Thoracic aorta (tissue), 2 donors: ENCODE measurements at places on chromosomes 1 and 21. TPM values are rescaled to one million over a fixed set of nuclear protein-coding genes. Genes with fewer than 3 reads are reported as not detected.

The SPATA6 gene
- total RNA-seq = 16.1 TPM

DNA sequence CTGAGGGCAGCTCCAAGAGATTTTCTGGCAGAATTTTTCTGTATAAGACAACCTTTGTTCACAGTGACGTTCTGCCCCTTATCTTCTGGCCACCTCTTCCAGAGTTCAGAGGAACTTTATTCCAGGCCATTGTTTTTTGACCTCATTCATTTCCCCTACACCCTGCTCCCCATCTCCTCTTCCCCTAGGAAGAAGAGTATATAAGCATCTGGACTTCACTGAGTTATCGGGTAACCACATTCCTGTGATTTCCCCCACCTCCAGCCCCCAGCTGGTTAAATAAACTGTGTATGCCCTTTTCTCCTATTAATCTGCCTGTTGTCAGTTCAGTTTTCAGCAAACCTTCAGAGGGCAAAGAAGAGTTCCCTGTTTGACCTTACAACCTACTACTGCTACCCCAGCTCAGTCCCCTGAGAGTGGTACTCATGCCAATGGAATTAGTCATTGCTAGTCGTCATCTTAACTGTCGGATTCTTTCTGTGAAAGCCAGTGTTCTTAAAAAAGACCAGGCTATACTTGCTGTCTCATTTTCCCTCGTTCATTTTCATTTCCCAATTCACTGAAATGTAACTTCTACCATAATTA is 14.3 kb upstream of the ALG14 start:
- H3K27ac ChIP-seq = peak overlapping the region; percentile 76
- H3K27me3 ChIP-seq = no peaks in the 10 kb centered on the region
- H3K4me3 ChIP-seq = peak overlapping the region; percentile 40

DNA sequence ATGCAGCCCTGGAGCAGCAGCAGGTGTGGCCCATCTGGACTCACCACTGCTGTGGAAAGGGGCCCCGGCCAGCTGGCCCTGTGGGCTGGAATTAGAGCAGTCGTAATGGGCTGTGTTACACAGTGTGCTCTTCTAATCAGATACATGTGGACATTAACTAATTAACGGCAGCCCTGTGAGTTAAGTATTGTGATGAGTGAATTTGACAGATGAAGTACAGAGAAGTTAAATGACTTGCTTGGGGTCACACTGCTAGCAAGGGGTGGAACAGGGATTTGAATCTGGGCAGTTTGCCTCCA is 58.6 kb downstream of the MDM4 start:
- no peak overlapping the region for H3K27ac ChIP-seq
- no peak for DNase-seq
- H3K36me3 ChIP-seq = no peaks in the 10 kb centered on the region
- H3K4me1 ChIP-seq = peaks cover 11% of the 10 kb centered on the region

DNA sequence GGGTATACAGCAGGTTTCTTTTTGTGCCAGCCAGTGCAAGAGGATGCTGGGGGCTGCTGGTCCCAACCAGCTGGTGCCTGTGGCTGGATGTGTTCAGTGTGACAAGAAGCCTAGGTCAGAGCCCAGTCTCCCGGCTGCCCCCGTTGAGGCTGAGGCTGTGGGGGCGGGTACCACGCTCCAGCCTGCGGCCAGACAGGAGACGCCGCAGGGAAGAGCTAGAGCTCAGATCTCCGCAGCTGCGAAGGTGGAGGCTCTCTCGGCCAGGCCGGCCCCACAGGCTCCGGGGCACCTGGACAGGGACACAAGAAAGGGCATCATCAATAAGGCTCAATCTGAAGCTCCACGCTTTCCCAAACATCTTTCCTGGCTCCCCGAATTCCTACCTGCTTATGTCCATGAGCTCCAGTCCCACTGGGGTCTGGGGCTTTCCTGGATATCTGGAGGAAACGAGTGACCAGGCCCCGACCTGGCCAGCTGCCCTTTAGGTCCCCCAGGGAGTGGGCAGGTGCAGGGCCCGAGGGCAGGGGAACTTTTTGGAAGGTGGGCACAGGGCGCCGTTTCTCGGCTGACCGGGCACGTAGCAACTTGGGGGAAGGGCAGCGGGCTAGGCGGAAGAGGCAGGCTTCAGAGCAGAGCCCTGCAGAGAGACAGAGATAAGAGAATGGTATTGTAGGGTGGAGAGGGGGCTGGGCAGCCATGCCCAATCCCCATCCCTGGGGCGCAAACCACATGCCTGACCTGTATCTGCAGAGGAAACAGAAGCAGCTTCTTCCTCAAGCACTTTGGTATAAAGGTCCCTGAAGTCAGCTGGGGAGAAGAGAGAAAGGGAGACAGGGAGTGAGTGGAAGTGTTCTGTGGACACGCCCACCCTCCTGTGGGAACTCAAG is 7.4 kb downstream of the ENTREP3 start:
- H3K4me3 ChIP-seq = no peak overlapping the region
- no peaks in the 10 kb centered on the region for H3K27me3 ChIP-seq
- no peak overlapping the region for H3K27ac ChIP-seq
- no peak for DNase-seq

DNA sequence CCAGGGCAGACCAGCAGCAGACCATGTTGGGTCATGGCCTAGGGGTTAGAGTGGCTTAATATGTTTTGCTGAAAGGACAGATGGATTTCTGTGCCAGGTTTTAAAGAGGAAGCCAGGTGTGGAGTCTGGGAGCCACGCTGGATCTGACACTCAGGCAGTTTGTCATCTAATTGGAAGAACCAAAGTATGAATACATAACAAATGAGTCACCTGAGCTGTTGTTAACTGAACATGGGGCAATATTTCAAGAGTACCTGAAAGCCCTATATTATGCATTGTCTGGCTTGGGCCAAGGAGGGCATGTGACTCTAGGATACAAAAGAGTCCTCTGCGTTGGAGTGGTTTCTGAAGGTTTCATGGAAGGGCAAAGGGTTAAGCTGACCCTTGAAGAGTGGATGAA is 70.6 kb downstream of the LMO4 start:
- no peak for DNase-seq
- no peak overlapping the region for H3K4me3 ChIP-seq
- no peak overlapping the region for H3K27ac ChIP-seq
- no peaks in the 10 kb centered on the region for H3K4me1 ChIP-seq

- no peak overlapping the region for H3K4me3 ChIP-seq
- H3K27me3 ChIP-seq = no peaks in the 10 kb centered on the region
- no peaks in the 10 kb centered on the region for H3K4me1 ChIP-seq
- H3K27ac ChIP-seq = no peak overlapping the region
- no peak for DNase-seq
These were observed 195.5 kb upstream of the NCAM2 start for GRCh38 chr21:20802631-20803260.

The TACSTD2 gene
- 8.1 TPM for total RNA-seq

DNA sequence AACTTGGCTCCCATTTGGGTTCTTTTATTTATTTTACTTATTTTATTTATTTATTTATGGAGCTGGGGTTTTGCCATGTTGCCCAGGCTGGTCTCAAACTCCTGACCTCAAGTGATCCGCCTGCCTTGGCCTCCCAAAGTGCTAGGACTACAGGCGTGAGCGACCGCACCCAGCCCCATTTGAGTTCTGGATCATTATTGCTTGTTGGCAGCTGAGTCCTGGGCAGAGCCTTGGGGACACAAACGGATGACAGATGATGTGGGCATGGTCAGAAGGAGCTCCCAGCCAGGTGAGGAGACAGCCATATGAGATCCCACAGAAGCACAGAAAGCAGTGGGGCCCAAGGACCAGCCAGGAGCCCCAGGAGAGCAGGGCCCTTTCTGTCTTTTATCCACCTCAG is 254.0 kb downstream of the MATN1 start:
- no peak for DNase-seq
- no peak overlapping the region for H3K4me3 ChIP-seq
- H3K27me3 ChIP-seq = no peaks in the 10 kb centered on the region
- no peaks in the 10 kb centered on the region for H3K36me3 ChIP-seq

- peaks cover 12% of the 10 kb centered on the region for H3K4me1 ChIP-seq
- no peaks in the 10 kb centered on the region for H3K27me3 ChIP-seq
- no peak overlapping the region for H3K27ac ChIP-seq
- DNase-seq = no peak
These were observed 23.3 kb downstream of the RPRD2 start for GRCh38 chr1:150387200-150387599.

DNA sequence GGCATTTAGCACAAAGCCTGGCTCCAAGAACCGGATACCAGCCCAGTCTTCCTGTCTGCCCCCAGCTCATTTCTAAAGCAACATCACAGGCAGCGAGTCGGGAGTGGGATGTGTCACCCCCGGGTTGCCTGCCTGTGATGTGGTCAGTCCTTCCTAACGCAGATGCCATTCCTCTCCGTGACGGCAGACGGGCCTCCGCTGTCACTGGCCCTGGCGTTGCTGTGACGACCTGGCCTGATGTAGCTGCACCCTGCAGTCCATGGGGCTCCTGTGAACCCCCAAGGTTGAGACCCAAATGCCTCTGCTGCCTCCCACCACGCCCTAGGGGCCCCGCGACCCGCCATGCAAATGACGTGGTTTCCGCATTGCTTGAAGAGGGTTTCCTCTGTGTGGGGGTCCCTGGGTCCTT is 12.3 kb downstream of the TNFRSF1B start:
- H3K4me1 ChIP-seq = no peaks in the 10 kb centered on the region
- H3K36me3 ChIP-seq = no peaks in the 10 kb centered on the region
- H3K27ac ChIP-seq = no peak overlapping the region
- H3K27me3 ChIP-seq = no peaks in the 10 kb centered on the region

DNA sequence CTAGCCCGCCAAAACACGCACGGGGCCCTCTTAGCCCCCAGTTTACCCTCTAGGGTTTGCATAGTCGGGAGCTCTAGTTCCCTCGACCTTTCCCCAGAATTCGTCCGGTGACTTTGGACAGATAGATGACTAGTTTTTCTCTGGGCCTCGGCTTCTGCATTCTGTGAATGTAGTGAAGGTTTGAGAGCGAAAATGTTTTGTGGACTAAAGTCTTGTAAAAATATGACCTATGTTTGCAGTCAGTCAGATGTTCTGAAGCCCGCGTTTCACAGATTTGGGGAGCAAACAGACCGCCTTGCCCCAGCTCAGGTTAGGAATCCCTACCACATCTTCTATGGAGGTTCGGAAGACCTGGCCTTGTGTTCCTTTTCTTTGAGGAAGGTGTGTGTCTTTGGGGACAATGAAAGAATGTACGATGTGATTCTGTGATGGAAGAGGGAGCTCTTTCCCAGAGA is 401 bp downstream of the UQCRH start:
- no peaks in the 10 kb centered on the region for H3K36me3 ChIP-seq
- DNase-seq = no peak
- H3K4me3 ChIP-seq = peak overlapping the region; percentile 92
- no peaks in the 10 kb centered on the region for H3K27me3 ChIP-seq

- DNase-seq = no peak
- H3K4me3 ChIP-seq = no peak overlapping the region
- no peaks in the 10 kb centered on the region for H3K36me3 ChIP-seq
- no peak overlapping the region for H3K27ac ChIP-seq
These were observed 110.7 kb upstream of the IVNS1ABP start for GRCh38 chr1:185427776-185428175.

The PCSK9 gene
- 0.21 TPM for total RNA-seq

The ANGPTL3 gene
- not detected for total RNA-seq

DNA sequence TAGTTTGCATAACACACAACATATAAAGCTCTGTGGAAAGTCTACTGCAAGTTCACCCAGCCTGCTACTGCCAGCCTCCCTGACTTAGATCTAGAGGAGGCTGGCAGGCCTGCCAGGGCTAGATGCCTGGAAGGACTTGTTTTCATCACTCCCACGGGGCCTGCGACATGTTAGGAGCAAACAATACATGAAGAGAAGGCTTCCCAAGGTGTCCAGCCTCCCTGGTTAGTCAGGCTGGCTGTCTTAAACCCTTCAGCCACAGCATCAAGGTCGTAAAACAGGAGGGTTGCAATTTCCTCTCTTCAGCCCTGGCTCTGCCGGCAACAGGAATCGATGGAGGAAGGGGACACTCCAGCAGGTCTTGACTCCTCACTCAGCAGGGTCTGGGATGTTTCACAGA is 104.5 kb downstream of the NGF start:
- no peaks in the 10 kb centered on the region for H3K27me3 ChIP-seq
- peaks cover under 1% of the 10 kb centered on the region for H3K4me1 ChIP-seq
- H3K27ac ChIP-seq = no peak overlapping the region
- DNase-seq = no peak
- H3K36me3 ChIP-seq = no peaks in the 10 kb centered on the region

GRCh38 chr21:43645976-43646375 is 13.3 kb downstream of the HSF2BP start:
- H3K27me3 ChIP-seq = no peaks in the 10 kb centered on the region
- peak overlapping the region; percentile 28 for H3K4me3 ChIP-seq
- H3K4me1 ChIP-seq = no peaks in the 10 kb centered on the region

GRCh38 chr21:39673736-39674135 is 61.0 kb downstream of the B3GALT5 start:
- no peaks in the 10 kb centered on the region for H3K36me3 ChIP-seq
- no peaks in the 10 kb centered on the region for H3K4me1 ChIP-seq
- H3K4me3 ChIP-seq = no peak overlapping the region

DNA sequence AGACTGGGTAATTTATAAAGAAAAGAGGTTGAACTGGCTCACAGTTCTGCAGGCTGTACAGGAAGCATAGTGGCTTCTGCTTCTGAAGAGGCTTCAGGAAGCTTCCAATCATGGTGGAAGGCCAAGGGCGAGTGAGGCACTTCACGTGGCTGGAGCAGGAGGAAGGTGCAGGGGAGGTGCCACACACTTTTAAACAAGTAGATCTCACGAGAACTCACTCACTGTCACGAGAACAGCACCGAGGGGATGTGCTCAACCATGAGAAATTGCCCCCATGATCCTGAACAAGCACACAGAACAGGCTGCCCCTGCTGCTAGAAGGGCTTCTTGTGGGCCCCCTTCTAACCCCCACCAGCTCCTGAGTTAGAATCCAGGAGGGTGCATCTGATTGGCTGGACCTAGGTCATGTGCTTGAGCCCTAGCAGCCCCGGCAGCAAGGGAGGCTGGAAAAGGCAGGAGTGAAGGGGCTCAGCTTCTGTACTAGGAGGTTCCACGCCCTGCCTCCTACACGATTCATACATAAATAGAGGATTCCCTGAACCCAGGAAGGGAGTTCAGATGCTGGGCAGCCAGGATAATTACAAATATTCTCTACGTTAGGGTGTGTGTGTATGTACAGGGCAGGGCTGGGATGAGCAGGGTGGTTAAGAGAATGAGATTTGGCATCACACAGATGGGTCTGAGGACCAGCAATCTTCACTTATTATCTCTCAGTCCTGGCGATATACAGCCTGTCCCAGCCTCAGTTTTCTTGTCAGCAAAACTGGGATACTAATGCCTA is 72.8 kb upstream of the ATP5PO start:
- peaks cover 4% of the 10 kb centered on the region for H3K4me1 ChIP-seq
- DNase-seq = no peak
- no peaks in the 10 kb centered on the region for H3K27me3 ChIP-seq
- no peaks in the 10 kb centered on the region for H3K36me3 ChIP-seq

The NTPCR gene
- total RNA-seq = 9.3 TPM

DNA sequence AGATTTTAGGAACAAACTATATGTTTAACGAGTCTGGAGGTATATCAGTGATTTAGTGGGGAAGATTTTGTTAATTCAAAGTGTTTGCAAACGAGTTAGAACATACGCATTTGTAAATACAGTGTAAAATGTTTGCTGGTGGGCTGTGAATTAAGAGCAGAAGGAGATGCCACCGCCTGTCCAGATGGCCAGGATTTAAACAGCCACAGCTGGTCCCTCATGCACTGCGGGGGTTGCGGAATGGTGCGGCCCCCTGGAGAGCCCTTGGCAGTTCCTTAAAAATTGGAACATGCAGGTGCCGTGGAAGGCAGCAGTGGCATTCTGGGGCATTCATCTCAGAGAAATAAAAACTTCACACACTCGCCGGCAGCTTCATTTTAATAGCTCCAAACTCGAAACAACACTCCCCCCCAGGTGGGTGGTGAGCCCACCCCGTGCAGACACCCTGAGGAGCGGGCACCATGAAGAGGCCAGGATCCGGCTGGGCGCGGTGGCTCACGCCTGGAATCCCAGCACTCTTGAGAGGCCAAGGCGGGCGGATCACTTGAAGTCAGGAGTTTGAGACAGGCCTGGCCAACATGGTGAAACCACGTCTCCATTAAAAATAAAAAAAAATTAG is 3.5 kb upstream of the C1orf159 start:
- no peak overlapping the region for H3K27ac ChIP-seq
- H3K36me3 ChIP-seq = no peaks in the 10 kb centered on the region
- no peak overlapping the region for H3K4me3 ChIP-seq
